ENCODE measurements at places on chromosomes 13 and 19.

DNA sequence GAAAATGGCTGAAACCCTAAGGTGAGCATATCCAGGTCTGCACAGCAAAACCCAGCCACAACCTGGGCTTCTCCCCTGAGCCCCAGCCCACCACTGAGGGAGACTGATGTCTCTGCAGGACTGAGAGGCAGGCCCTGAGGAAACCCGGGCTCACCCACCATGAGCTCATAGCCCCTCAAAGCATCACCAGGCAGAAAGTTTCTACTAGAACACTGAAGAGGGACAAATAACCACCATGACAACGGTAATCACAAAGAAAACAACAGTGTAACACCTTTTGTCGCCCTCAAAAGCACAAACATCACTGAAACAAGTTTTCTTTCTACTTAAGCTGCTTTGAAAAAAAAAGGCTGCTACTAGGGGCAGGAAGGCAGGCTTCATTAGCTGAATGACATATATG lies 29.8 kb downstream of the TSHZ3 start:
- no peak for DNase-seq

GRCh38 chr13:23059173-23059572 lies 121.6 kb upstream of the SGCG start:
- no peak for DNase-seq

- DNase-seq = no peak
These were observed 17.8 kb downstream of the CPB2 start for GRCh38 chr13:46086985-46087384.

DNA sequence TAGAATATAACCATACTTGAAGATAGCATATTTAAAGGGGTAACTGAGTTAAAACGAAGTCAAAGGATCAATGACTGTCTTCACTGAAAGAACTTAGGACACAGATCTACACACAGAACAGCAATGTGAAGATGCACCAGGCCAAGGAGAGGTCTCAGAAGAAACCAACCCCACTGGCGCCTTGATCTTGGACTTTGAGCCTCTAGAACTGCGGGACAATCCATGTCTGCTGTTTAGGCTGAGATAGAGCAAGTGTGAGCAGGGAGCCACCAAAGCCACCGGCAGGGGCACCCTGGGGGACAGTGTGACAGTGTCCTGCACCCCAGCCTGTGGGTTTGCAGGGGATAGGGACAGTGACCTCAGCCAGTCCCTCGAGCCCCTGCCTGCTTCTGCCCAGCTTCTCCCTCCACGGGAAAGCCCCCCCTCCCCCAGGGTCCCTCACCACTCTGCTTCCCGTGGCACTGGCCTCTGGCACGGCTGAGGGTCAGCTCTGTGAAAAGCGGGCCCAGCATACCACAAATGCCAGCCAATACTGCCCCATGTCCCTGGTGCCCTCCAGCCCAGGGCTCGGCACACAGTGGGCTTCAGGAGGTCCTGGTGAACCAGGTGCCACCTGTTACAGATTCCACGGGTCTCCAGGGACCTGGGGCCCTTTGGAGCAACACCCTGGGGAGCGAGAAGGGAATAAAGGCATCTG lies 40.8 kb downstream of the KLF2 start:
- DNase-seq = no peak

DNA sequence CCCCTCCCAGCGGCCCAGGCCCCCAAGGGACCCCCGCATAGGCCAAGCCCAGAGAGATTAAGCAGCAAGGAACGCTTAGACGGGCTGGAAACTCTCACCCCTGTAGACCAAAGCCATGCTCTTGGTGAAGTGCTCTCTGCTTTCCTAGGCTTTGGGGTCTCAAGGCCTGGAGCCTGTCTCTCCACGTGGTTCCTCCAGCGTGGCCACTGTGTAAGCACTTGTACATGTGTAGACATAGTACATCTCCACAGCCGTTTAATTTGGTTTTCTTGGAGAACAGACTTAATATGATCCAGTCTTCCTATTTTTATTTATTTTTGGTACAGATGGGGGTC lies 1.1 kb downstream of the NUDT19 start:
- DNase-seq = no peak

- no peak for DNase-seq
These were observed 10.6 kb downstream of the CSNK1A1L start for GRCh38 chr13:37094840-37095239.

- no peak for DNase-seq
These were observed 17.9 kb downstream of the FBN3 start for GRCh38 chr19:8131517-8131916.

- DNase-seq = no peak
These were observed 43.8 kb upstream of the DCUN1D2 start for GRCh38 chr13:113534236-113534860.

DNA sequence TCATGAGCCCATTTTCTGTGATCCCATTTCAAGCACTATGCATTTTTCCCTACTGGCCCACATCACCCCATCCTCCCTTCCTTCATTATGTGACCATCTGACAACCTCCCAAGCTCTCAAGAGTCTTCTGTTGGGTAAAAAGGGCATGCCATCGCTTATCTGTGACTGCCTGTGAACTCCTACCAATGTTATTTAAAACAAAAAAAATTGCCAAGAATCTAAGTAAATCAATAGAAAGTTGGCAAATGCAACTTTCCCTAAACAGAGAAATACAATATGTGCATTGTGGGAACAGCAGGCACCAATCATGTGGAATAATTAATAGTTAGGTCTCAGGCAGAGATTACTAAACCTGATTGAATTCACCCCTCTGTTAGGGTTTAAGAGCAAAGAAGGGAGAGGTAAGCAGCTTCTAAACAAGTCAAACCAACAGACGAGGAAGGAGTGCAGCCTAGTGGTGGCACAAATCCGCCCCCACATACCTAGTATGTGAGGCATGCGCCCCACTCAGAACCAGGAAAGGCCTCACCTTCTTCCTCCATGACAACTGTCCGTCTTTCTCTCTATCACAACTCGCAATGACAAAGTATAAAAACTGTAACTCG lies 29.8 kb downstream of the DZIP1 start:
- no peak for DNase-seq

DNA sequence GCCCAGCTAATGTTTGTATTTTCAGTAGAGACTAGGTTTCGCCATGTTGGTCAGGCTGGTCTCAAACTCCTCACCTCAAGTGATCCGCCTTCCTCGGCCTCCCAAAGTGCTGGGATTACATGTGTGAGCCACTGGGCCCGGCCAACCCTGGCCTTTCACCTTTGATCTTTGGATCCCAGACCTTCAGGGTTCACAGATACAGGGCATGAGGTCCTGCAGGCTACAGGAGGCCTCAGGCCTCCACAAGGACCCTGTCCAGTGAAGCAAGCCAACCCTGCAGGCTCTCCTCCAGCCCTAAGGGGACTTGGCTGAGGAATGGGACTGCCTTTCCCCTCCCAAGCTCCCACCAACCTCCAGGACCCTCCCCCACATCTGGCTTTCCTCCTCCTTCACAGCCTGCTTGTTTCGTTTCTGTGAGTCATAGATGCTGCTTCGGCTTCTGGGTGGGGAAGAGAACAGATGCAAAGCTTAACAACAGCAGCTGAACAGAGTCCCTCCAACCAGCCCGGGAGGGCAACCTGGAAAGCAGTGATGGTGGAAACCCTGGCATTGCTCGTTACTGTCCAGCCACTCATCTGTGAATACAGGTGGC lies 11.8 kb downstream of the ARHGEF18 start:
- no peak for DNase-seq

GRCh38 chr13:21674490-21675009 lies 3.7 kb downstream of the FGF9 start:
- no peak for DNase-seq

- no peak for DNase-seq
These were observed at the start of gene LMTK3 for GRCh38 chr19:48511800-48512503. Gene LMTK3 (minus strand): TSS chr19:48511835. CDS start chr19:48511576, 259 bp downstream.

DNA sequence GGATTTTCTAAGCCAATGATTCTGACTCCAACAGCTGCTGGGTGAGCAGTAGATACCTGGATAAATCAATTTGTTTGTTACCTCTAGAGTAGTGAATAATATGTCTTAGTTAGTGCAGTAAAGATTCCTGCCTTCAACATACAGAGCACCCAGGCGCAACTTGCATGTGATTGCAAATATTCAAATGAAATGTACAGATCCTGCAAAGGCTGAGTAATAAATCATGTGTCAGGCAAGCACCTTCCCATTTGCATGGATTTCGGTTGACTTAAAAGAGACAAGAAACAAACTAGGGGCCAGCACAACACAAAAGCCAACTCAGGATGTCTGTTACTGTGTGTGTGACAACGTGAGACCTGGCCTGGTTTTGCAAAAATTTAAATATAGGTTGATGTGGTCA lies 79.7 kb downstream of the TNFSF11 start:
- DNase-seq = no peak

DNA sequence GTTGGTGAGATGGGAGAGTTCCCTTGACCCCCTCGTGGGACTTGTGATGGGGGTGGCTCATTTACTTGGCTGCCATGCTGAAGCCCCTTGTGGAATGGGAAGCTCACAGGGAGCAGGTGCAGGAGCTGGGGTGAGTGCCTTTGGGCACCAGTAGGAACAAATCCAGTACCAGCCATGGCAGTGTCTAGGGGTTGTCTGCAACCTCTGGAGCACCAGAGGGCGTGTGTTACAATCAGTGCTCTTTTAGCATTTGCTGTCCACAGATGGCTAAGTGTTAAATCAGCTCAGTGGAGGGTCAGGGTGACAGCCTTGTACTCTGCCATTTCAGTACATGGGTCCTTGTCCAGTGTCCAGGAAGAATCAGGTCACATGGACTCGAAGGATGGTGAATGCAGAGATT lies 75.6 kb downstream of the ATP8A2 start:
- DNase-seq = no peak

- no peak for DNase-seq
These were observed 412.8 kb downstream of the SLITRK6 start for GRCh38 chr13:85386424-85386823.

Data from inflammatory macrophage treated with lipopolysaccharide for 1 hour (primary cell).